LHCN-M2 (cell line): ENCODE measurements at places on chromosomes 12 and 14. TPM values are rescaled to one million over a fixed set of nuclear protein-coding genes. Genes with fewer than 3 reads are reported as not detected.

DNA sequence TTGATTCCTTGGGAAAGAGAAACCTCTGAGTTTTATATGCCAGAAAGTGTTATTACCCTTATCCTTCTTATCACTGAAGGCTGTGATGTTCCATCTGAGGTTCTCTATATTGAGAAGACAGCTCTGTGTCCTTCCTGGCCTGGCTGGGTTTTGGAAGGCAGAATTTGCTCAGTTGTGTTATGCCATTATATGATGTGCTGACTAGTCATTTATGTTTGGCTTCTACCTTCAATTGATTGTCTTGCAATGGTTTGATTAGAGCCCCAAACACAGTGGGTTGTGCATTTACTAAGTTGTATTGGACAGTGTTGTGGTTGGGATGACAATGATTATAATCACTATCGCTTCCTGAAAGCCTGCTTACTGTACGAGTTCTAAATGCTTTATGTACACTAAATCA lies 265.7 kb downstream of the SNAPC1 start:
- no peak for DNase-seq

GRCh38 chr12:39442831-39443080 lies 164 bp downstream of the KIF21A start:
- no peak for DNase-seq

DNA sequence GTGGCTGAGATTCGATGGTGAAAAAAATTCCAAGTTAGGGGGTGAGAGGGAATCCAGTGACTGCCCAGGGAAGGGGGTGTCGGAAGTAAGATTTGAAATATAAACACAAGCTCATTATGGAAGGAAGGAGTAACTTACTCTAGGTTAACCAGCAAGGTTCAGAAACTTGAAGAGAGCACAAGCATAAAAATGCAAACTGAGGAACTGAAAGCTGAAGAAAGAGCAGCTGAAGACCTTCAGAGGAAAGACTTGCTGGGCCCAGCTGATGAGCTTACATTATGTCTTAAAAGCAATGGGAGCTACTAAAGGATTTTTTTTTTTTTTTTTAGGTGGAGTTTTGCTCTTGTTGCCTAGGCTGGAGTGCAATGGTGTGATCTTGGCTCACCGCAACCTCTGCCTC lies 189.7 kb upstream of the GRIN2B start:
- DNase-seq, result no peak

GRCh38 chr12:1325666-1326065 lies 268.7 kb downstream of the FBXL14 start:
- DNase-seq, result no peak

DNA sequence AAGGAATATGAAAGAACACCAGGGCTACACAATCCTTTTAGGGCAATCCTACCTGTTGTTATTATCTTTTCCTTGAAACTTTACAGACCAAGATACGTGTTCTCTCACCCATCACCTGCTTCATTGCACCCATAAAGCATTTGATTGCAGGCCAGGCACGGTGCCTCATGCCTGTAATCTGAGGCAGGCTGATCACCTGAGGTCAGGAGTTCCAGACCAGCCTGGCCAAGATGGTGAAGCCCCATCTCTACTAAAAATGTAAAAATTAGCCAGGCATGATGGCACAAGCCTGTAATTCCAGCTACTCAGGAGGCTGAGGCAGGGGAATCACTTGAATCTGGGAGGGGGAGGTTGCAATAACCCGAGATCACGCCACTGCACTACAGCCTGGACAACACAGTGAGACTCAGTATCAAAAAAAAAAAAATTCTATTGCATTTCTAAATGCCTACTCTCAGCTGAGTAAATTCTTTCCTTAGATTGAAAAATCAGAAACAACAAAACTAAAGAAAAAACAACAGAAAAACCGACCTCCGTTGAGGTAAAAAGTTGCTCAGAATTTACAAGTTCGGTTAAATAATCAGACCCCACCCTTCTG lies 183.7 kb upstream of the TMEM132C start:
- DNase-seq, result no peak

- no peak for DNase-seq
Measured at GRCh38 chr12:51254536-51254935, 15.7 kb downstream of the SMAGP start.

GRCh38 chr14:61720294-61720661 lies 25.0 kb downstream of the HIF1A start:
- no peak for DNase-seq

DNA sequence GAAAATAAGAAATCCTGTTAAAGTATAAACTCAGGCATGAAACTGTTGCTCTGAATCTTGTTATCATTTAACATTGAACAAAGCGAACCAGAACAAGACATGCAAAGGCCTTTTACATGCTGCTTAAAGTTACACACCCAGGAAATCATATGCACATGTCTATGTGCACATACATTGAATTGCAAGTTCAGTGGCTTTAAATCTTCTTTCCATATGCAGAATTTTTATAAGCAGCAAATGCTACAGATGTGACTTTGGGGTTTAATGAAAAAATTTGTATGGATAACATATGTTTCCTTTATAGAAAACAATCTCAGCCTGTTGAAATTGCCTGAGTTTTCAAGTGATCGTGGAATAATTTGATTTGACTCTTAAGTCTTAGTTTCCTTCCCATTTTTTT lies 193.9 kb downstream of the AEBP2 start:
- DNase-seq, result no peak

GRCh38 chr14:37157987-37158386 lies 14.4 kb downstream of the SLC25A21 start:
- no peak for DNase-seq

SLC25A47 gene
- not detected in 2 replicates for total RNA-seq

CCDC38 gene
- total RNA-seq, result not detected in 2 replicates

ANO4 gene
- 8.3 and 8.8 TPM in 2 replicates for total RNA-seq
